ENCODE measurements at places on chromosomes 5 and 9. TPM values are rescaled to one million over a fixed set of nuclear protein-coding genes. Genes with fewer than 3 reads are reported as not detected.

The GPR150 gene
- not detected for polyA plus RNA-seq

The NDUFA8 gene
- 76.0 TPM for polyA plus RNA-seq

The ZNF300 gene
- 39.6 TPM for polyA plus RNA-seq

The PFDN1 gene
- polyA plus RNA-seq = 83.9 TPM

The SEMA6A gene
- polyA plus RNA-seq = 56.2 TPM

The STPG3 gene
- polyA plus RNA-seq = 2.3 TPM

The CLIC3 gene
- polyA plus RNA-seq = 0.53 TPM

The TICAM2 gene
- 2.5 TPM for polyA plus RNA-seq

The SAPCD2 gene
- polyA plus RNA-seq = 8.3 TPM

The PPP1R2B gene
- polyA plus RNA-seq = not detected

The LRRC70 gene
- 6.7 TPM for polyA plus RNA-seq

The SPINK7 gene
- not detected for polyA plus RNA-seq

The FKTN gene
- polyA plus RNA-seq = 25.3 TPM

The ATOSB gene
- 11.4 TPM for polyA plus RNA-seq

The MAML1 gene
- 40.1 TPM for polyA plus RNA-seq

The SHOC1 gene
- polyA plus RNA-seq = 0.85 TPM

The SIT1 gene
- not detected for polyA plus RNA-seq

The FBLL1 gene
- polyA plus RNA-seq = 0.21 TPM

The IFNK gene
- not detected for polyA plus RNA-seq

The GADD45G gene
- 2.7 TPM for polyA plus RNA-seq

The GRXCR2 gene
- polyA plus RNA-seq = not detected

The PCDHGA9 gene
- 4.9 TPM for polyA plus RNA-seq

The FIBCD1 gene
- polyA plus RNA-seq = 0.19 TPM

The FAF2 gene
- polyA plus RNA-seq = 52.9 TPM

The SH3GL2 gene
- 6.0 TPM for polyA plus RNA-seq

The OR1J2 gene
- not detected for polyA plus RNA-seq

The NRG2 gene
- polyA plus RNA-seq = 2.2 TPM

The PCDHGA8 gene
- polyA plus RNA-seq = 0.47 TPM

The ZNG1A gene
- 33.3 TPM for polyA plus RNA-seq

The TAF7 gene
- 184 TPM for polyA plus RNA-seq

The FOXD4L5 gene
- polyA plus RNA-seq = 0.13 TPM

The SV2C gene
- 0.29 TPM for polyA plus RNA-seq

The TTLL11 gene
- polyA plus RNA-seq = 6.6 TPM

The ADCY2 gene
- polyA plus RNA-seq = 7.7 TPM

The PCDHGB2 gene
- 5.2 TPM for polyA plus RNA-seq

The GPR21 gene
- 0.34 TPM for polyA plus RNA-seq

The OR2V1 gene
- polyA plus RNA-seq = not detected

The SPATA31C1 gene
- 0.63 TPM for polyA plus RNA-seq

The TPPP gene
- 3.9 TPM for polyA plus RNA-seq

The DNAJC18 gene
- polyA plus RNA-seq = 35.0 TPM

The FOXD4L3 gene
- polyA plus RNA-seq = not detected

The SLC2A8 gene
- polyA plus RNA-seq = 17.8 TPM

The SPINK4 gene
- polyA plus RNA-seq = not detected

Measured in left renal pelvis (tissue), 4 donors.